Panc1 (cell line): ENCODE measurements at places on chromosomes 6 and 20.

GRCh38 chr6:134074151-134075055 lies 22.0 kb upstream of the SLC2A12 start:
- DNase-seq, result no peak

DNA sequence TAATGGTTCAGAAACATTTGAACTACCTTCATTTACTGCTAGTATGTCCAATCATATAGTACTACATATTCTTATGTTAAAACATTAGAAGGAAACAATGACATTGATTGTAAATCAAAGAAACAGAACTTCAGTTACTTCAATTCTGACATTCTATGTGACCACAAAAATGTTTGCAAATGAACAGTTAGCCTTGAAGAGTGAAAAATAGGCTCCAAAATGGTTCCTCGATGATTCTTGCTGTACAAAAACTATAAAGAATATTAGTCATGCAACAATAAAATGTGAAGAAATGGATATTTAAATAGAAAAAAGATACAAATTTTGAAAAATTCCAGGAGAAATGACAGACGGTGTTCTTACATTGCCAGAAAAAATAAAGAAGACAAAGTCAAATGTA lies 686.9 kb downstream of the BCKDHB start:
- DNase-seq, result no peak

GRCh38 chr20:23857962-23858595 lies 21.5 kb downstream of the CST5 start:
- DNase-seq, result no peak

- DNase-seq, result no peak
Observed at GRCh38 chr6:119511024-119511423, 161.5 kb upstream of the MAN1A1 start.

DNA sequence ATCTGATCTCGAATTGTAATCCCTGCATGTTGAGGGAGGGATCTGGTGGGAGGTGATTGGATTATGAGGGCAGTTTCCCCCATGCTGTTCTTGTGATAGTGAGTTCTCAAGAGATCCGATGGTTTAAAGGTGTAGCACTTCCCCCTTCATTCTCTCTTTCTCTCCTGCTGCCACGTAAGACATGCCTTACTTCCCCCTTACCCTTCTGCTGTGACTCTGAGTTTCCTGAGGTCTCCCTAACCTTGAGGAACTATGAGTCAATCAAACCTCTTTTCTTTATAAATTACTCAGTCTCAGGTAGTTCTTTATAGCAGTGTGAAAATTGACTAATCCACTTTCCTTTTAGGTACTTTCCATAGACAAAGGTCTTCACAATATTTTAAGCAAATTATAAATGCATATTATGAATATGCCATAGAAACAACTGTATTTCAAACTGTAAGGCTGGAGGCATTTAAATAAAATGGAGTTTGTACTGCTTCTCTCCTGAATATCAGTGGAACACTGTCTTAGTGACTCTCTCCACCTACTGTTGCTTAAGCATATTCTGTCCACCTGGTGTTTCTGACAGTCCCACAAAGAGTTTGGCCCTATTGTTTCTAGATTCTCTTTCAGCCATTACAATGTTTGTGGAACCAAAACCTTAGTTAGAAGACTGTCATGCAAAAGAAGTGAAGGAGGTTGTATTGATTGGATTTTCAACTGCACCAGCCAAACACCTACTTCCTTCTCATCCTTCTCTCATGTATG lies 24.3 kb upstream of the IL17A start:
- DNase-seq, result no peak
